Diencephalon (tissue), 1 donor: ENCODE measurements at places on chromosomes 6 and 20. TPM values are rescaled to one million over a fixed set of nuclear protein-coding genes. Genes with fewer than 3 reads are reported as not detected.

Gene TAP1
- total RNA-seq = 8.3 TPM

Gene RPL7L1
- 127 TPM for total RNA-seq

Gene ZNF334
- 16.1 TPM for total RNA-seq

Gene IP6K3
- total RNA-seq = 0.46 TPM

Gene CCN2
- 5.5 TPM for total RNA-seq

Gene C6orf58
- total RNA-seq = 1.2 TPM

Gene ABHD16B
- total RNA-seq = not detected

Gene CST9
- not detected for total RNA-seq

Gene C20orf144
- total RNA-seq = not detected

Gene ULBP3
- total RNA-seq = 14.1 TPM

Gene CRYBG1
- 1.6 TPM for total RNA-seq

Gene ZSCAN23
- 17.5 TPM for total RNA-seq

Gene SLC16A10
- 20.1 TPM for total RNA-seq

Gene TRIM40
- total RNA-seq = not detected
